ENCODE measurements at places on chromosomes 16 and 17. TPM values are rescaled to one million over a fixed set of nuclear protein-coding genes. Genes with fewer than 3 reads are reported as not detected.

DNA sequence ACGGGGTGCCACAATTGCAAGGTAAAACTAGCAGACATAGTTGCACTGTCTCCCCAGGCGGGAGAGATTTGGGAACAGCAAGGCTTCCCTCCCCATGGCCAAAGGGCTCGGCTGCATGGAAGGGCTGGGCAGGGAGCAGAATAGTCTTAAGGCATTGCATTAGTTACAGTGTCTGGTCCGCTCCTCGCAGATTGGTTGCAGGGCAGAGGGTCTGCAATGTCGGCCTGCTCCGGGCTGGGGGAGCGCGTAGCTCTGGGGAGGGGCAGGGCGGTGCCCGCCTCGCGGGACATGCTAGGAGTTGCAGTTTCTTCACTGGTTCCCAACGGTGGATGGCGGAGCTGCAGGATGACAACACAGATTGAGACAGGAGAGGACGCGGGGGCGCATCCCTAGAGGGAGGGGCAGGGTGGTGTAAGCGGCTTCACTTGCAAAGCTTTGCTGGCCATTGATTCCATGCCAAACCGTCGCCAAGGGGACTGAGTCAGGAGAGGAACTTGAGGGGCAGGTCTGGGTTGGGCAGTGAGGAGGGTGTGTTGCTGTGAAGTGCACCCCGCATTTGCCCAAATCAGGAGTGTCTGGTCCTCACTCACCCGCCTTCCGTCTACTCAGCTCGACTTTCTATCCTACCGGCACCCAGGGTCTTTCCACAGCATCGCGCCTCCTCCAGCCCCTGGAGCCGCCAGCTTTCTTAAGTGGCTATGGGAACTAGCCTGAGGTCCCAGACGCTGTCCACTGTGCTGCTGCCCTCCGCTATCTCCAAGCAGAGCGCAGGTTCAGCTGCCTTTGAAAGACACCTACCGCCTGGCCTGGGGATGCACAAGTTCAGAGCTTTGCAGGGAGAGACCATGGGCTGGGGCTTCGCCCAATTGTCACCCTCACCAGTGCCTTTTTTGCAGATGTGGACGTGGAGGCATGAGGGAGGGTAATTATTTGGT is 1748.9 kb downstream of the TP53TG3F start:
- DNase-seq, result no peak

DNA sequence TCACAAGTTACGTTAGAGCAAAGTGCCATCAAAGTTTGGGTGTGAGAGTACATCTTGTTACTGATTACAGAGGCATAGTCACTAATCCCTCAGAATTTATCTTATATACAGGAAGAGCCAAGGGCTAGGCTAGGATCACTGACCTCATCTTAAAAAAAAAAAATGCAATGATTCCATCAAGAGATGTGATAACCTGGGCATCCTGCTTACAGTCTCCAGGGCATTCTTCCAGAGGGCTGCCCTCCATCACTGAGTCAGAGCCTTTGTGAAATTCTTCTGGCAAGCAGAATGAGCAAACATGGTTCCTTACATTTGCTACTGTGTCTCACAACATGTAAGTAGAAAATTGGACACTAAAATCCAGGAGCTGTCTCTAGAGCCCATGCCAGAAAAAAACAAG is 410.6 kb downstream of the ZFHX3 start:
- peak; percentile 11 for DNase-seq

DNA sequence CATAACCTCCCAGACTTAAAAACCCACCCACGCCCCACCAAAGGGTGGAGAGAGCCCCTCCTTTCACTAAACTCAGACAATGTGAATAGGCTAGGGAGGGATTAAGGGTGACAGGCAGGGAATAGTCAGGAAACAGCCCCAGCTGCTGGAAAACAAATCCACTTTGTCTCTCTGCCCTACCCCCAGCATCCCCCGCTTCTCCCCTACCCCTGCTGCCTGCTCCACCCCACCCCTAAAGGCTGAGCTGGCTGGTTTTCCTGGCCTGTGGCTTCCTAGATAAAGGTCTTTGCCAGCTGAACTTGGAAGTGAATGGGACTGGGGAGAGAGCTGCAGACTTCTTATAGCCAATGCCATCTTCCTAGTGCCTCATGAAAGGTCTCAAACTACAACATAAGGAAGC is 15.0 kb downstream of the CAVIN1 start:
- no peak for DNase-seq

GRCh38 chr16:4570688-4571321 is 14.7 kb downstream of the C16orf96 start:
- DNase-seq, result no peak

GRCh38 chr16:35011-35677 is 18.3 kb downstream of the POLR3K start:
- no peak for DNase-seq

DNA sequence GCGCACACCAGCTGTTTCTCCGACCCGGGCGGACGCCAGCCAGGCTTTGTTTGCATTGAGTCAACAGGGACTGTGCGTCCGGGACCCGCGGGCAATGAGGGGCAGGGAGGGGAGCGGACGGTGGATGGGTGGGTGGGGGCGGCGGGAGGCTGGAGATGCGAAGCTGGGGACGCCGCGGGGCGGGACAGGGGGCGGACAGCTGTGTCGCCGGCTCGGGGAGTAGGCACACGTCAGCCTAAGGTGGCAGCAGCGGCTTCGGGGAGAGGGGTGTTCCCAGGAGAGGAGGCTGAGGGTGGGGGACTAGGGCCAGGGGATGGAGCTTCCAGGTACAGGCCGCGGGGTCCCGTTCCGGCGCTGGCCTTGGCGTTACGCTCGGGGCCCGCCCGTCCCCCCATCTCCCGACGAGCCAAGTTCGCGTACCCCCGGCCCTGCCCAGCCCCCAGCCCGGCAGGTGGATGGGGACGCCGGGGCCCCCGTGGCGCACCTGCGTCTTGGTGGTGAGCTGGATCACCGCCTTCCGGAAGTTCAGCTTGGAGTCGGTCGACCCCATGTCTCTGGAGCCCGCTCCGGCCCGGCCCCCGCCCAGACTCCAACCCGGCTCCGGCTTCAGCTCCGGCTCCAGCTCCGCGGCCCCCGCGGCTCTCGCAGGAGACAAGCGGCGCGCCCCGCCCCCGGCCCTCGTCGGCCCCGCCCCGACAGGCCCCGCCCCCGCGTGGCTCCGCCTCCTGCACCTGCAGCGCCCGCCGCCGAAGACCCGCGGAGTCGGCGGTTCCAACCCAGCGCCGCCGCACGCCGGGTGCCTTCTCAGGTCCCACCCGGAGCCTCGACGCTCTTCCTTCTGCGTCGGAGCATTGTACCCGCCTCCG is at the start of gene HID1:
Gene HID1, minus strand, starts transcription at position 653 of the 866 bp plus-strand sequence. Its CDS starts 103 bp downstream, at position 550.
- DNase-seq, result no peak

DNA sequence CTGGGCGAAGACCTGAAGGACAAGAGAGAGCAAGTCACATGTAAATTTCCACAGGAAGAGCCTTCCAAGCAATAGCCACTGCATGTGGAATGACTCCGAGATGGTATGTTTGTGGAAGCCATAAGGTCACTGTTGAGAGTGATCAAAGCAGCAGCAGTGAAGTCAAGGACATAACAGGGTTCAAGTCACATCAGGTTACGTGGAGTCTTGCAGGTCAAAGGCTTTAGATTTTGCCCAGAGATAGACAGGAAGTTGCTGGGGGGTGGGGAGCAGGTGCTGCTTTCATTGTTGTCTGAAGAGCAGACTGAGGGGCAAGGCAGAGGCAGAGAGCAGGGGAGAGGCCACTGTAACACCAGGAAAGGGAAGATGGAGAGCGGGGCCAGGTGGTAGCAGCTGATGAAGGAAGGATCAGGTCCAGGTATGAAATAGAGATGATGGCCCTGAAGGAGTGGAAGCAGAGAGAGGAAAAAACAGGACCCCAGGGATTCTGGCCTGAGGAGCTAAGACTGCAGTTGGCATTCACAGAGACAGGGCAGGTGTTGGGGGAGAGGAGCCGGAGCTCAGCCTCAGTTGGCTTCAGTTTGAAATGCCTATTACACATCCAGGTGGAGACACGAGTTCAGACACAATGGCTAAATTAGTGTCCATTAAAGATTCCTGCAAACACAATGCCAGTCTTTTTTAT is 129.3 kb upstream of the AXIN2 start:
- DNase-seq, result no peak

GRCh38 chr17:8837563-8838075 is 29.9 kb downstream of the PIK3R6 start:
- no peak for DNase-seq

GRCh38 chr16:53600126-53600525 is 97.1 kb upstream of the AKTIP start:
- no peak for DNase-seq

DNA sequence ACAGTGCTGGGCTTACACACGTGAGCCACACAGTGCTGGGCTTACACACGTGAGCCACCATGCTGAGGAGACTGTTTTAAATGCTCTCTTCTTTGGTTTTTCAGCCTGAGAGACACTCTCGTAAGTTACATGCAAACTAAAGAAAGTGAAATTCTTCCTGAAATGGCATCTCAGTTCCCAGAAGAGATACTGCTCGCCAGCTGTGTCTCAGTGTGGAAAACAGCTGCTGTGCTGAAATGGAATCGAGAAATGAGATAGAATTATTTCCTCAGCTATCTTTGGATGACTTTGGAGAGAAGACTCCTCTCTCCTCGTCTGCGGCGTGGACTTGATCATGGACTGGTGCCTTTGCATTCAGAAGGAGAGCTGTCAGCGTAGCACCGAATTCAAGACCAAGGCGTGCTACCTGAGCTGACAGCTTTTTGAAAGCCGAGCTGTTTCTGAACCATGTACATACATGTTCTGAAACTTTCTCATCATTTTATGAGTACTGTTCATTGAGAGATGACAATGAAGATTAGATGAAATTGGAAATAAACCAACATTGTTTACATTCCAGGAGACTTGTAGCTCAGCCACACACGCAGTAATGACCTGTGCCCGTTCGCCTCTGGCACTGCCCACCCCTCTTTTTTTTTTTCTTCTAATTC is 21.6 kb upstream of the ENDOV start:
- DNase-seq, result no peak

DNA sequence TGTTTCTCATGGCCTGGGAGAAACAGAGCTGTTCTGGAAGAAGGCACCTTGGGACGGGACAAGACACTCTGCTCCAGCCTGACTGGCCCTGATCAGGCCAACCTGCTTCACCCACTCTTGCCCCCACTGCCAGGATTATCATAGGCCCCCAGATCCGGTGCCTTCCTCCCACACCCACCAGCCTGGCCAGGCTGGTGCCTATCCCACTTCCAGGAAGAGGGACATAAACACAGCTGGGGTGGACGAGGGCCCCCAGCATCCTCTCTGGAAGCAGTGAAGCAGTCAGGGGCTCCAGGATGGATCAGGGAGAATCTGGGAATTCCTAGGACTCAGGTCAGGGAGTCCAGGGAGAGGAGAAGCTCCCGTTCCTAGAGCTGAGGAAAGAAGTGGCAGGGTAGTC is 16.9 kb upstream of the ITGA3 start:
- DNase-seq, result no peak

The ETV4 gene
- total RNA-seq, result 8.6 TPM

The TEKT1 gene
- not detected for total RNA-seq
